ENCODE measurements at places on chromosomes 13 and 19.

DNA sequence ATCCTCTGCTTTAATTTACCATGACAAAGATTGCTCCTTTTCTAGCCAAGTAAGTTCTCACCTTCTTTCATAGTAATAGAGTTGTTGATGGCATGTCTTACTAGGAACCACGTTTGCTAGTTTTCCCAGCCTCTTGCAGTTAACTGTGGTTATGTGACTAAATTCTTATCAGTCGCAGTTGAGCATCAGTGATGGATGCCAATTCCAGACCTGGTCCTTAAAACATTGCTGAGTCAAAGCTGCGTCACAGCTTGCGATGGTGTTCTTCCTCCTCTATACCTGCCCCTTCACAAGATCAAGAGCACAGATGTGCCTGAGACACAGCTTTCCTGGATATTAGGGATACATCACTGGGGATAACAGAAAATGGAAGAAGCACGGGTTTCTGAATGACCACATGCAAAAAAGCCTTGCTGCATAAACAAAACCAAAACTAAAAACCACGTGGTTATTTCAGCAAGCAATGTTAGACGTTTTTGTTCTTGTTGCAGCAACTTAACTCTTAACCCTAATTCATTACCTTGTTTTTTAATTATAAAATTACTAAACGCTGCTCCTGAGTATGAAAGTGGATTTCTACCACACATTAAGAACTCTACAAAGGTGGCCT lies 97.6 kb upstream of the DACH1 start:
- no peak for DNase-seq

DNA sequence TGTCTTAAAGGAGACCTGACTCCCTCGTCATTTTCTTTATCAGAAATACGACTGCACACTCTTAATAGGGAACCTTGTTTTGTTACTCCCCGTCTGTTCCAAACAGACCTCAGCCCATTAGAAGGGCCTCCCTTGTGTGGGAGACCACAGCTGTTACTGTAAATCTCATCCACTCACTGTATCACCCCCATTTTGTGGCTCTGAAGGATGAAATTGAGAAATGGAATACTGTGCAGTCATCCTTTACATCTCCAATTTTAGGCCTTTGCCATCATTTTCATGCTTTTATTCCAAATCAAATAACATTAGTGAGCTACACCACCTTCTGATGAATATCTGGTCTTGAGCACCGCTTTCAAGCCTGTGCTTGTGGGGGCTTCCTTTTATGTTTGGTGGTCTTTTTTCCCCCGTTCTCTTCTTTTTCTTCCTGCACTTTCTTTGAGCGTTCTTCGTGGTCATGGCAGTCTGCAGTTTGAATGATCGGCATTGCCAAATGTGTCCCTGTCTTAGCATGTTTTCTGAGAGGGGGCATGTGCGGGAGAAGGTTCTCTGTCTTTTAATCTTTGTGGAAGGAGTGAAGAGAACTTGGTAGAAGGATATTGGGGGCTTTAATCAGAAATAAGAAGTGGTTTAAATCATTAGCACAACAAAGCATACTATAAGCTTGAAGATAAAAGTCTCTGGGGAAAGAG lies 65.8 kb downstream of the GGACT start:
- no peak for DNase-seq

GRCh38 chr13:27298849-27299248 lies 28.2 kb downstream of the RASL11A start:
- no peak for DNase-seq

DNA sequence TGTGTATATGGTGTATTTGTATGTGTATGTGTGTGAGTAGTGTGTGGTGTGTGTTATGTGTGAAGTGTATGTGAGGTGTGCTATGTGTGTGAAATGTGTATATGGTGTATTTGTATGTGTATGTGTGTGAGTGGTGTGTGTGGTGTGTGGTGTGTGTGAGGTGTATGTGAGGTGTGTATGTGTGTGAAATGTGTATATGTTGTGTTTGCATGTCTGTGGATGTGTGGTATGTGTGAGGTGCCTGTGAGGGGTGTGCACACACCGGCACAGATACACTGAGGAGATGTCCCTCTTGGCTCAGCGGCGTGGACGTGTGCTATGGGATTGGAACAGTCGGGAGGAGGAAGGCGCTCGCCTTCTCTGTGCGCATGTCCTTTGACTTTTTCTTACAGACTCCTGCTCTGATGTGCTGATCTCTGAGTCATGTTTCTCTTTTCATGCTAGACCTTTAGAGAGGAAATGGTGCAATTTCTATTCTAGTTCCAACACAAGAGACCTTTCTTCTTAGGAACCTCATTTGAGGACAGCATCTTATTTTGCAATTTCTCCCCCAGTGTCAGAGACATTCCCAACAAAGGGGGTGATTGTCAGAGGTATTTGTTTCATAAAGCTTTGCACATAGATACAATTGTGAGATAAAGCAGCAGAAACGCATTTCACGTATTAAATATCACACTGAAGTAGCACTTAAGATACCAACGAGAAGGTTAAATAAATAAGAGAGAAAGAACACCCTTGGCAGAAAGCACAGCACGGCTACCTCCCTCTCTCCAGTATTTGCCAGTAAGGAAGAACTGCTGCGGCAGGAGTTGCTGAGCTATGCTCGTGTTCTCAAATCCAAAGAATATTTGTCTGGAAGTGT lies 11.3 kb upstream of the TNFRSF19 start:
- no peak for DNase-seq

DNA sequence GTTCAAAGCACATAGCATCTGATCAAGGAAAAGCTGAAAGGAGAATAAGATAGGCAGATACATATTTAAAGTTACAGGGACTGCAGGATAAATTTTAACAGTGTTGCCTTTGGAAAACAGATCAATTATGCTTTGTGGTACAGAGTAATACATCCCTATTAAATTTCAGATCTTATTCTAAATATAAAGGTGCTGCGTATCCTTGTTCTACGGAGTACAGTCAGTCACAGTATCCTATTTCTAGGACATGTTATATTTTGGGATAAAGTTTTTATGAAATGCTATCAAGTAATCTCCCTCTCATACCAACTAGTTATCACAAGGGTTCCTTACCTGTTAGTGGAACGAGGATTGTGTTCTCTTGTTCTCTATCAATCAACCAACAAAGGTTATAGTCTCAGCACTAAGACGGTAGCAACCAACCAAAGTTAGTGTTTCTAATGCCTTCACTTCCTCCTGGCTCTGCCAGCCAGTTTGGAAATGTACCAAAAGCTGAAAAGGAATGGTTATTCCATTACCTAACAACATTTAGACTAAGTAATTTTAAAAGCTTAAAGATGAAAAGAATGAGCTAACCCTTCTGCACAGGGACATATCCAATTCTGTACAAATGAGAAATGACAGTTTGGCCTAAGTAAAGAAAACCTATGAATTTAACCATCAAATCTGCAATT lies 35.2 kb downstream of the TSC22D1 start:
- DNase-seq, result no peak

- DNase-seq, result no peak
Measured at GRCh38 chr13:76335463-76335862, 550.7 kb downstream of the KCTD12 start.

- DNase-seq, result no peak
Measured at GRCh38 chr19:18850471-18851375, 19.0 kb downstream of the UPF1 start.

DNA sequence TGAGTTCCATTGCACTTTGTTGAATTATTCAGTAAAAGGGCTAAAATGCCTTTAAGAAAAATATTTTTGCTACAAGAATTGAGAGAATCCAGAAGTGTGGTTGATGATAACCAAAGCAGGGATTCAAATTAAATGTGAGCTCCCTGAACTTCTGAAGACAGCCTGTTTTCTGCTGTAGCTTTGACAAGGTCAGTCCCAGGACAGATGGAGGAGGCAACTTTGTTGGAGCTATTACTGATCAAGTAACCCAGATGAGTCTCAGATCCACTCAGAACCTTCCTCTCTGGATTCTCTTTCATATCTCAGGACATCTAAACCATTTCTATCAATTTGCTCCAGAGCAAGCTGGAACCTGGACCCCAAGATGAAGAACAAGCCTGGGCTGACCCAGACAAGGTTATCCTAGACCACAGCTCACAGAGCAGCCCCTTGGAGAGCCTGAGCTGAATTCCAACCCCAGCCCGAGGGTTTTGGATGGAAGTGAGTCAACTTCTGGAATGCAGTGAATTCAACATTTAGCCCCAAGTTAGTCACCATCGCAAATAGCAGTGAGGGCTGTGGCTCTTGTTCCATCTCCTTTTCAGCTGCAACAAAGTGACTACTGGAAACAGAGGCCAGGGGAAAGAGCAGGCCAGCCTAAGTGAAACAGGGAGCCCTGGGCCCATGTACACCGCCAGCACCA lies 137.8 kb upstream of the TSC22D1 start:
- DNase-seq, result no peak

DNA sequence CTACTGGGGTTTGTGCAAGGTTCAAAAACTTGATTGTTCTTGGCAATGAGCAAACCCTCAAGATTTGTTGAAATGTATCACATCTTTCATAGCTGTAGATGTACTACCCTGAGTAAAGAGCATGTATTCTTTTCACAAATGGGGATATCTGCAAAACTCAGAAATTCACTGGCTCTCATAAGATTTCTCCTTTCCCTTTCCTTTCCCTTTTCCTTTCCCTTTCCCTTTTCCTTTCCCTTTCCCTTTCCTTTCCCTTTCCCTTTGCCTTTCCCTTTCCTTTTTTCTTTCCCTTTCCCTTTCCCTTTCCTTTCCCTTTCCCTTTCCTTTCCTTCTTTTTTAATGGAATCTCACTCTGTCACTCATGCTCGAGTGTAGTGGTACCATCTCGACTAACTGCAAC lies 69.1 kb downstream of the FNDC3A start:
- DNase-seq, result no peak

- DNase-seq, result no peak
Measured at GRCh38 chr19:50794876-50795663, 4.9 kb downstream of the ACP4 start.

GRCh38 chr19:35093941-35094647 lies 21.5 kb upstream of the FXYD3 start:
- DNase-seq, result no peak

- DNase-seq, result no peak
Measured at GRCh38 chr19:17200408-17201079, 14.6 kb upstream of the USE1 start.

- no peak for DNase-seq
Measured at GRCh38 chr19:38022791-38023670, 116.0 kb downstream of the SIPA1L3 start.

- no peak for DNase-seq
Measured at GRCh38 chr19:47313754-47314295, 4.2 kb downstream of the C5AR1 start.

All from activated CD8-positive, alpha-beta memory T cell treated with anti-CD3 and anti-CD28 coated beads for 4 hours (primary cell).